Activated naive CD8-positive, alpha-beta T cell treated with anti-CD3 and anti-CD28 coated beads, Interleukin-2, amount 10 ng/mL, durations not matched to agents 7 days and 5 days (primary cell): ENCODE measurements at places on chromosomes 12 and 14. TPM values are rescaled to one million over a fixed set of nuclear protein-coding genes. Genes with fewer than 3 reads are reported as not detected.

- DNase-seq, result no peak
- no peak overlapping the region for H3K27ac ChIP-seq
- no peaks in the 10 kb centered on the region for H3K27me3 ChIP-seq
- no peaks in the 10 kb centered on the region for H3K4me1 ChIP-seq
- H3K36me3 ChIP-seq, result no peaks in the 10 kb centered on the region
- H3K4me3 ChIP-seq, result no peak overlapping the region
Observed at GRCh38 chr12:13817131-13817530, 164.3 kb downstream of the GRIN2B start.

GRCh38 chr12:48813465-48814261 lies 4.6 kb upstream of the CACNB3 start:
- peaks cover 22% of the 10 kb centered on the region for H3K4me1 ChIP-seq
- H3K27me3 ChIP-seq, result peaks cover 27% of the 10 kb centered on the region
- peak overlapping the region; percentile 94 for H3K4me3 ChIP-seq
- peak overlapping the region; percentile 71 for H3K27ac ChIP-seq
- peaks cover 4% of the 10 kb centered on the region for H3K36me3 ChIP-seq
- DNase-seq, result no peak

DNA sequence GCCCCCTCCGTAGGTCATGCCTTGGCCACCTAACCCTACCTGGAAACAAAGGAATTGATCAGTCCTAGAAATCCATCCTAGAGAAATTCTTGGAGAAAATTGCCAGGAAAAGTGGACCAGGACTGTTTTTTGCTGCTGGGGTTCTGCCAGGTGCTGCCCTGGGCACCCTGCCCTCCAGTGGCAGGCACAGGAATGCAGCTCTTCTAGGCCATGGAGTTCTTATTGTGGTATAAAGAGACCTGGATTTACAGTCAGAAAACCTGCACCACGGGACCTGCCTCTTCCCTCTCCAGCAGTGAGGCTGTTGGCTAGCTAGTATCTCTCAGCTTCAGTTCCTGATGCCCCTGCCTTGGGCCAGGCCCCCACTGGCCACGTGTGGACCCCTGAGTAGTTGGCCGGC lies 59.7 kb downstream of the SLC24A4 start:
- no peak for DNase-seq
- no peaks in the 10 kb centered on the region for H3K36me3 ChIP-seq
- H3K27me3 ChIP-seq, result peaks cover 2% of the 10 kb centered on the region
- no peaks in the 10 kb centered on the region for H3K4me1 ChIP-seq

DNA sequence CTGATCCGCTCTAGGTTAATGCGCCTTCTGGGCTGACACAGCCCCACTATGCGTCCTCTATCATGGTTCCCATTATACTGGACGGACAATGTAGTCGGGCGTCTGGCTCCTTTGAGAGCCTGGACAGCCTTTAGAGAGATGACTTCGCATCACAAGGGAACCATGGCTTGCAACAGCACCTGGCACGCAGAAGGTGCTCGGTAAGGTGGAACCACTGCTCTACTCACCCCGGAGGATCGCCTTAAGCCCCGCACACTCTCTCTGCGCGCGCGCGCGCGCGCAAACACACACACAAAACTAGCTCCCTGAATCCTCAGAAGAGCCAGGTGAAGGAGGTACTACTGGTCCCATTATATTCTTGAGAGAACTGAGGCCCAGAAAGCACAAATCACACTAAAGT lies 7.1 kb downstream of the MAP3K12 start:
- H3K27ac ChIP-seq, result peak overlapping the region; percentile 36
- peaks cover 21% of the 10 kb centered on the region for H3K4me1 ChIP-seq
- peaks cover under 1% of the 10 kb centered on the region for H3K36me3 ChIP-seq
- H3K4me3 ChIP-seq, result peak overlapping the region; percentile 77
- DNase-seq, result no peak

DNA sequence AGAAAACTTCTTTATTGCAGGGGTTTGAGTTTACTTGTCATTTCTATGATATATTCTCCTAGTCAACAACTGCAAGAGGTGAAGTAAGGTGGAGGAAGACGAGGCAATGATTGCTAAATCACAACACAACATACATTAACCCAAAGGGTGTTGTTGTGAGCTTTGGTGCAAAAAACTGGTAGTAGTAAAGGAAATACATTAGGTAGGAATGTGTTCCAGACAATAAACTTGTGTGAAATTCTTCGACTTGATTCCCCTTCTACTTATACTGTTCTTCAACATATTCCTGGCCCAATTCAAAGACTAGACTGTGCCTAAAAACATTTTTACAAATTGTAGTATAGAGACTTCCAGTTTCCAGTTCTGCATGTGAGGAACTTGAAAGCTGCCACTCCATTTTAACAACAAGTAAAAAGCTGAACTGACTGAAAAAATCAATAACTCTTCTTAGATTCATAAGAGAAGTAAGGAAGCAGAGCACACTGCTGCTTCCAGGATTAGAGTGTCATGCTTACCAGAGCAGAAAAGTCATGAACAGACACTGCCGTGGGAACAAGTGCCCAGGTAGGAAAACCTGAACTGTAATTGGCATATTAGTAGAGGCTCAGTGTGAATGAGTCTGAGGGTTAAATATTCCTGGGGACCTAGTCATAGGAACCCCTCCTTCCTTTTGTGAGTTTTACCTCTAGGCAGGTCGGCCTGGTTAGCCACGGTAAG lies 22.2 kb downstream of the COX8C start:
- H3K36me3 ChIP-seq, result no peaks in the 10 kb centered on the region
- no peak overlapping the region for H3K27ac ChIP-seq
- H3K4me3 ChIP-seq, result no peak overlapping the region
- H3K27me3 ChIP-seq, result peaks cover 19% of the 10 kb centered on the region
- no peaks in the 10 kb centered on the region for H3K4me1 ChIP-seq

DNA sequence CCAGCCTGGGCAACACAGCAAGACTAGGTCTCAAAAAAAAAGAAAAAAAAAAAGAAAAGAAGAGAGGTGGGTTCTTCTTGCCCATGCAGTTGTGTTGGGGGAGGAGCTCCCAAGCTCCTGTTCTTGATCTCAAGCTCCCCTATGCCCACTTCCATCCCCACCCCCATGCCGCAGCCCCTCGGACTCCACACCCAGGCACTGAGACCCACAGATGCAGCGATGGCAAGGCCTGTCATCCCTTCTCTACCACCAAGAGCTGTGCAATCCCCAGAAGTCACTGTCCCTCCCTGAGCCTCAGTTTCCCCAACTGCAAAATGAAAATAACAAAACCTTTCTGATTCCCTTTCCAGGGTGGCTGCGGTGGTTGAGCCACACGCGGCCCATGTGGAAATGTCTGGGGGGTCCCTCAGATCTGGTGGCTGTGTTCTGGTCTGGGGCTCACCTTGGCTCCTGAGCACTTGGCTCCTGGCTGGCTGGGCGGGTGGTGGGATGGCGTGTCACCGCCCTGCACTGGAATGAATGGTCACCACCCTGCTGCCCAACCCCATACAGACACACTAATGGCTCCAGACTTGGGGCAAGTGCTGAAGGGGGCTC lies 22.6 kb upstream of the KIF26A start:
- no peak overlapping the region for H3K4me3 ChIP-seq
- no peak overlapping the region for H3K27ac ChIP-seq
- H3K36me3 ChIP-seq, result no peaks in the 10 kb centered on the region
- peak; percentile 28 for DNase-seq

DNA sequence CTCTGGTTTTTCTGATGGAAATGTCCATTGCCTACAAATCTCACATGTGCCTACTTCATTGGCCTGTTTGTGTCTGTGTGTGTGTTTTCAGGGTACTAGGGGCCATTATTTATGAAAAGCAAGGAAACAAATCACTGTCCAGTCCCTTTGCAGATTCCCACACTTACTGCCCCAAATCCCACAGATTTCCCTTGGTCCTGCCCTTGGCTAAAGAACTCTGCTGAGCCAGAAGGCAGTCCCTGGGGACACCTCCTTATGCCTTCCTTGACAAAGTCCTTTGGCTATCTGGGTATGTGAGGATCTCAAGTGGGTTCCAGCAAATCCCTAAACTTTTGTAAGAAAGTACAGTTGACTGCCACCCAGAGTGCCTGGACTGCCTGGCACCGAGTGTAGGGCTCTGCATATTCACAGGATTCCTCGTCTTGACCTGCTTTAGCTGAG lies 388.1 kb downstream of the BCAT1 start:
- peak overlapping the region; percentile 89 for H3K4me3 ChIP-seq
- H3K27me3 ChIP-seq, result peaks cover 56% of the 10 kb centered on the region
- H3K27ac ChIP-seq, result no peak overlapping the region

GRCh38 chr12:51281202-51281924 lies 11.1 kb upstream of the SMAGP start:
- no peak overlapping the region for H3K27ac ChIP-seq
- no peaks in the 10 kb centered on the region for H3K4me1 ChIP-seq
- H3K36me3 ChIP-seq, result peaks cover 26% of the 10 kb centered on the region
- DNase-seq, result no peak
- no peaks in the 10 kb centered on the region for H3K27me3 ChIP-seq
- H3K4me3 ChIP-seq, result no peak overlapping the region

DNA sequence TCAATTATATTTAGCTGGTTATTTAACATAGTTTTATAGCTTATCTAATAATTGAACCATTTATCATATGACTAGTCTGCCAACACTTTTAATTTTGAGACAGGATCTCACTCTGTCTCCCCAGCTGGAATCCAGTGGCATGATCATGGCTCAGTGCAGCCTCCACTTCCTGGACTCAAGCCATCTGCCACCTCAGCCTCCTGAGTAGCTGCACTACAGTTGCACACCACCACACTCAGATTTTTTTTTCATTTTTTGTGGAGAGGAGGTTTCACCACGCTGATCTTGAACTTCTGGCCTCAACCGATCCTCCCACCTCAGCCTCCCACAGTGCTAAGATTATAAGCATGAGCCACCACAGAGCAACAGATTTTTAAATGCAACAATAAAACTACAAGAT lies 151.4 kb upstream of the MDGA2 start:
- H3K36me3 ChIP-seq, result no peaks in the 10 kb centered on the region
- H3K27me3 ChIP-seq, result peaks cover 2% of the 10 kb centered on the region
- no peak overlapping the region for H3K4me3 ChIP-seq
- no peak overlapping the region for H3K27ac ChIP-seq
- DNase-seq, result no peak
- H3K4me1 ChIP-seq, result no peaks in the 10 kb centered on the region

GRCh38 chr12:63949902-63950301 lies 105.4 kb downstream of the SRGAP1 start:
- no peak overlapping the region for H3K4me3 ChIP-seq
- H3K27me3 ChIP-seq, result peaks cover 7% of the 10 kb centered on the region
- peaks cover 1% of the 10 kb centered on the region for H3K4me1 ChIP-seq
- no peaks in the 10 kb centered on the region for H3K36me3 ChIP-seq
- no peak overlapping the region for H3K27ac ChIP-seq

DNA sequence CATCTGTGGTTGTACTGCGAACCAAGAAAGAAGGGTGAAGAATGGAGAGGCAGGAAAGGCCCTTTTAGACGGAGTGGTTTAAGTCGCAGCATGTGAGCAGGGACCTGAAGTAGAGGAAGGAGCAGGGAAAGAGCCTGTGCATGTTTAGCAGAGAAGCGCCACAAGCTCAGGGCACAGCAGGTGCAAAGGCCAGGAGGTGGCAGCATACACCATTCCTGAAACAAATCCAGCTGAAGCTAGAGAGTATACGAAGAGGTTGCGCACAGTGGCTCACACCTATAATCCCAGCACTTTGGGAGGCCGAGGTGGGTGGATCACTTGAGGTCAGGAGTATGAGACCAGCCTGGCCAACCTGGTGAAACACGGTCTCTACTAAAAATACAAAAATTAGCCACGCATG lies 49.9 kb downstream of the HELB start:
- H3K4me3 ChIP-seq, result no peak overlapping the region
- H3K4me1 ChIP-seq, result peaks cover 4% of the 10 kb centered on the region
- H3K36me3 ChIP-seq, result peaks cover 16% of the 10 kb centered on the region
- DNase-seq, result no peak
- no peaks in the 10 kb centered on the region for H3K27me3 ChIP-seq

DNA sequence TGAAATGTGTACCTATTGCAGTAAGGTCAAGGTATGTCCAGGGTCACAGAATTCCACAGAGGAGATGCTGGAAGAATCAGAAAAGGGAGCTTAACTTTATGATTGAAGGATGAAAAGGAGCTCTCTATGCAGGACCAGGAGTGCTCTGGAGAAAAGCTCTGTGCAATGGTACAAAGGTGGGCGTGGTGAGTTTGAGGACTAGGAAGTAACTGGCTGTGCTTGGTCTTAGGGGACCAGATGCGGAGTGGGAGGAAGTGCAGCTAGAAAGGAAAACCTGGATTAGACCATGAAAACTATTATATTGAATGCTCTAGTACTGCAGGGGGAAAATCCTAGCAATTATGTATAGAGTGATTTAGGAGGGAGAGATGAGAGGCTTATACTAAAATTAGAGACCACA lies 56.8 kb downstream of the BTG1 start:
- H3K27ac ChIP-seq, result no peak overlapping the region
- DNase-seq, result no peak
- peaks cover 15% of the 10 kb centered on the region for H3K4me1 ChIP-seq
- peaks cover 3% of the 10 kb centered on the region for H3K36me3 ChIP-seq

GRCh38 chr12:119005913-119006312 lies 24.6 kb downstream of the SRRM4 start:
- no peak overlapping the region for H3K4me3 ChIP-seq
- H3K36me3 ChIP-seq, result no peaks in the 10 kb centered on the region
- no peak overlapping the region for H3K27ac ChIP-seq
- DNase-seq, result no peak
- peaks cover 4% of the 10 kb centered on the region for H3K27me3 ChIP-seq
- no peaks in the 10 kb centered on the region for H3K4me1 ChIP-seq

DNA sequence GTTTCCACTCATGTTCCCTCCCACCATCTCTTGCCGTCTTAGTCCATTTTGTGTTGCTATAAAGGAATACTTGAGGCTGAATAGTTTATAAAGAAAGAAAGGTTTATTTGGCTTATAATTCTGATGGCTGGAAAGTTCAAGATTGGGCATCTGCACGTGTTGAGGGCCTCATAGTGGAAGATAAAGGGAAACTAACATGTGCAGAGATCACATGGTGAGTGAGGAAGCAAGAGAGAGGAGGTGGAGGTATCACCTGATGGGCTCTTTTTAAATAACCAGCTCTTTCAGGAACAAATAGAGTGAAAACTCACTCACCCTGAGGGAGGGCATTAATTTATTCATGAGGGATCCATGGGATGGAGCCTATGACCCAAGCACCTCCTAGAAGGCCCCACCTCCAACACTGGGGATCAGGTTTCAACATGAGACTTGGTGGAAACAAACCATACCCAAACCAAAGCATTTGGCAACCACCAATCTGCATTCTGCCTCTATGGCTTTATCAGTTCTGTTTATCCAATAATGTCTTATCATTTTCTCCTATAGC lies 29.5 kb downstream of the MYO1H start:
- H3K4me3 ChIP-seq, result no peak overlapping the region
- peaks cover 36% of the 10 kb centered on the region for H3K27me3 ChIP-seq
- DNase-seq, result no peak
- H3K27ac ChIP-seq, result no peak overlapping the region
- H3K36me3 ChIP-seq, result no peaks in the 10 kb centered on the region
- peaks cover 2% of the 10 kb centered on the region for H3K4me1 ChIP-seq

GRCh38 chr14:25004389-25004809 lies 45.5 kb downstream of the STXBP6 start:
- H3K4me1 ChIP-seq, result no peaks in the 10 kb centered on the region
- no peak for DNase-seq
- no peaks in the 10 kb centered on the region for H3K27me3 ChIP-seq

SMCO2 gene
- not detected for total RNA-seq

RD3L gene
- not detected for total RNA-seq

RNF31 gene
- 131 TPM for total RNA-seq

SIX4 gene
- total RNA-seq, result not detected

AVPR1A gene
- not detected for total RNA-seq
